ENCODE measurements at places on chromosomes 11 and 22.

GRCh38 chr11:104873252-104873651, 25.0 kb downstream of the CASP12 start:
- DNase-seq, result no peak

- no peak for DNase-seq
These were observed 37.4 kb downstream of the PDGFB start for GRCh38 chr22:39207141-39208012.

DNA sequence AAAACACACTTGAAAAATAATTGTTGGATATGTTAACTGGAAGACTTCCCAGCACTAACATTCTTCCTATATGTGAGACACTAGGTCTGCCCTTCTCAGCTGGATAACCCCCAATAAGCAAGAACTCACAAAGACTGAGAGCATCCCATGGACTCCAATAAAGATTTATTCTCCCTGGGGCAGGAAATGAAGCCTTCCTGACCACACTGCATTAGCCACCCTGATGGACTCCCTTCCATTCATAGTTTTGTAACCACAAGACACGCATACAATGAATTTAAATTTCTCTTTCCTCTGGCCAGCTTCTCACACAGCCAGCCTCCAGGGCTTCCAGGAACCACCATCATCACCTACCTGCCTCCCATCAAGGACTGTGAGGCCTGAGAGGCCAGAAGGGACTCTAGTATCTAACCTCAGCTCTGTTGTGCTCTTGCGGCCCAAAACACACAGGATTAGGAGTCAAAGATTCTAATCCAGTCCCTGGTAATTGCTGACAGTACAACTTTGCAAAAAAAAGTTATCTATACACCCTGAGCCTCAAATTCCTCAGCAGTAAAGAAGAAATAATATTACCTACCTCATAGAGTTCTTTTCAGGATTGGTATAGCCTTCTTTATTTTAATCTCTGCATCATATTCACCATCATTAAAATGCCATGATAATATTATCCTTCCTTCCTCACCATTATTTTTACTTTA, 45.6 kb upstream of the GDPD4 start:
- no peak for DNase-seq

GRCh38 chr11:64833509-64833908, 10.9 kb downstream of the CDC42BPG start:
- DNase-seq, result no peak

GRCh38 chr11:45560155-45560912, 105.1 kb downstream of the CHST1 start:
- DNase-seq, result no peak

GRCh38 chr22:46829117-46829891, 66.9 kb downstream of the TBC1D22A start:
- no peak for DNase-seq

DNA sequence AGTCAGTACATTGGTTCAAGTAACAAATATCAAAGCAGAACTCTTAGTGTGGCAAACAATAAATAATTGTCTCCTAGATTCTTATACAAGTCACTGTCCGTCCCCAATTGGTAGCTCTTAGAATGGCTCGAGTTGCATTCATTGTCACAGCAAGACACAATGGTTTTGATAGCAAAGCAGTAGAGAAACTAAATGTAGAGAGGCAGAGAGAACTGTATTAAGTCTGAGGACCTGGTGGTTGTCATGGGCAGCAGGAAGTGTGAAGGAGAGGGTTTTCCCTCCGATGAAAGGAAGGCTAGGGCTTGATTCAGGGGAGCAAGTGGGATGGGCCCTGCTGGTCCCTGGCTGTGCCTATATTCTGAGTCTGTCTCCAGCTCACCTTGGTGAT, 36.6 kb downstream of the RCOR2 start:
- no peak for DNase-seq

DNA sequence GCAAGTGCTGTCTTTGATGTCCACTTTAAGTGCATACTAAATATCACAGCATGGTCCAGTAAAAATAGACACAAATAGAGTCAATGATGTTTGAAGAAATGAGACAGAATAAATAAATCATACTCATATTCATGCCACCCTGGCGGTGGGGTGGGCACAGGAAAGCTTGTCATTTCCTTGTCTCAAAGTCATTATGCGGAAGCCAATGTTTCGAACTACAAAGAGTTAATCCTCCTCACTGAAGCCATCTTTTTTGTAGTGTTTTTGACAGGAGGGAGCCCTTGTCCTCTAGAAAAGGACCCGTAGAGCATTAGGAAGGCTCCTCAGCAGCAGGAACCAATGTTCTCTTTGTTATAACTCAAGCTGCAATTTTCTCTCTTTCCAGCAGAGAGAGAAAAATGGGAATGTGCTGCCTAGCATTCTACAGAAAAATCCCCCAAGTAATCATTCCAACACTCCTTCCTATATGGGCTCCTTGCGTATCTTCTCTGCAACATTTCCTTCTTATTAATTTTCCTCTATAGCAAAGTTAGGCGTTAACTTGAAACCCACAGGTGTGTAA, 30.6 kb downstream of the SC5D start:
- DNase-seq, result no peak

DNA sequence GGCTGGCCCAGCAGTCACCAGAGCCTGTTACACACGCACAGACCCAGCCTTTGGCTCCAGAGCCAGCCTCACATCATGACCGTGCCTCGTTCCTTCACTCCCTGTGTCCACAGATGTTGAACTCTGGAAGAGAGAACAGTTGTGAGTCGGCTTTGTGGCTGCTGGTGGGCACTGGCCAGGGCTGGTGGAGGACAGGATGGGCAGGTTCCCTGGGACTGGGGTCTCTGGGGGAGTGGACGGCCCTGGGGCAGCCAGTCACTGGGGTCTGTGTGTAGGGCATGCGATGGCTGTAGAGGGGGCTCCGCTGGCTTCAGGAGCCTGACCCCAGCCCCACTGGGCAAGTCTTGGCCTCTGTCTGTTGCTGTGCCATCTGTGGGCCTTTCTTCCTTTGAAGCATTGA, 1070.1 kb downstream of the BRD1 start:
- DNase-seq, result no peak

GRCh38 chr22:44147821-44148574, 32.7 kb upstream of the PARVG start:
- DNase-seq, result no peak

DNA sequence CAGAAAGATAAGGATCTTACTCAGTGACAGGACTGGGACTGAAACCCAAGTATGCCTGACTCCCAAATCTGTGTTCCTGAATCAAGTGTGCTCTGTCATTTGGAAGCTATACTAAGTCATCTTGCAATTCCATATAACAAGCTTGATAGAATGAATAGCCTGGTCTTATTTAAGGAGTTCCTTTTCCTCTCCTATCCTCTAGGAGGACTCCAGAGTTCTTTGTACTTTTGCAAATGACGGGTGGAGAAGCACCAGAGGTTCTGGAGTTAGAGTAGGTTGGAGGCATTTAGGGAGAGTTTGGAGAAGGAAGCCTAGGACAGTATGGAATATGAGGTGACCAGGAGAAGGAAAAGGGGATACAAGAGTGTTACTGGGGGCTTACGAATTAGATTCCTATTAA, 92.9 kb upstream of the RCN1 start:
- no peak for DNase-seq

DNA sequence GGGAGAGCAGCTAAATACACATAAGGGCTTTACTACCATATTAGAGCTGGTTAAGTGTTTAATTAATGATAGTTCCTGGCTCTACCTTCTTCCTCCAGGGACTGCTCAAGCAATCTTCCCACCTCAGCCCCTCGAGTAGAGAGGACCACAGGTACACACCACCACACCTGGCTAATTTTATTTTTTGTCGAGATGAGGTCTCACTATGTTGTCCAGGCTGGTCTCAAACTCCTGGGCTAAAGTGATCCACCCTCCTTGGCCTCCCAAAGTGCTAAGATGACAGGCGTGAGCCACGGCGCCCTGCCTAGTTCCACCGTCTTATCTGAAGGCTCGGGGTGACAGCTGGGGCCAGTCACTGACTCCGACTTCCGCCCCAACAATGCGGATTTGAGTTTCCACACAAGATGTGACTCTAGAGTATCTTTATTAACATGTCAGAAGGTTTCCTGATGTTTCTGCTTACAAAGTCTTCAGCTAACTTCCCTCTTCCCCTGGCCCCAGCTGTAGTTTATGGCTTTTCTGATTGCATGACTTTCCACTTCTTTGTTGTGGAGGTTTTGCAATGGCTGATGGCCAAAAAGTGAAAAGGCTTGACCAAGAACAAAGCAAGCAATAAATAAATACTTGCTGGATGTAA, 16.8 kb downstream of the TPST2 start:
- DNase-seq, result no peak

DNA sequence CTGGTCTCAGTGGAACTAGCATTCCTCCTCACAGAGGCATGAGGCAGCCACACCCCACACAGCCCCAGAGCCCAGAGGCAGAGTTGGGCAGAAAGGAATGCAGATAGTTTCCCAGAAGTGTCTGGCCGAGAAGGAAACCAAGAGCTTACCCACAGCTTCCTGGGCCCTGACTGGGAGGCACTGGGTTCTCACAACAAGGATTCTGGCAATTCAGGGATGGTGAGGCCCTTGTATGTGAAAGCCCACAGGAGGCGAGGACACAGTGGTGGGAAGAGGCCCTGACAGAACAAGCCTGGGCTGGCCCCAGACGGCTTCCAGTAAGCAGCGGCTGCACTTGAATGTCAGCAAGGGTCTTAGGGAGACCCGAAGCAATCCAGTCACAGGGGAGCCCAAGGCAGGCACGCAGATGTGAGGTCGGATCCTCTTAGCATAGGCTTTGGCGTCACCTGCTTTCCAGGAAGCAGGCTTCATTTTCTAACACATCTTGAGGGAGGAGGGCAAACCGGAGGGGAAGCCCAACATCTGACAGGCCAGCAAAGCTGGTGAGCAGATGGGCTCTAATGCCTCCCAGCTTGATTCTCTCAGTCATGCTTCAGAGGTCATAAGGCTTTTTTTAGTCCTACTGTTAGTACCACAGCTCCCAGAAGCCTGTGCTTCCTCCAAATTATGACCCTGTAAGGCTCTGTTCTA, 78.3 kb upstream of the AKIP1 start:
- no peak for DNase-seq

DNA sequence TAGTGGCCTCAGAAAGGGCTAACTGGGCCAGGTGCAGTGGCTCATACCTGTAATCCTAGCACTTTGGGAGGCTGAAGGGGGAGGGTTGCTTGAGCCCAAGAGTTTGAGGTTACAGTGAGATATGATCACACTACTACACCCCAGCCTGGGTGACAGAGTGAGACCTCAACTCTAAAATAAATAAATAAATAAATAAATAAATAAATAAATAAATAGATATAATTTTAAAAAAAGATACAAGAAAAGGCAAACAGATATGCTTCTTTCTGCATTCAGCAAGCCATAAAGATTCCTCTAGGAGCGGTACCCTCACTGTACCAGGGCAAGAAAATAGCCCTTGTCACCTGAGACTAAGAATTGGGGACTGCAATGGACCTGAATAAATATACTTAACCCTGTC, 1.3 kb upstream of the RSPH14 start:
- no peak for DNase-seq

DNA sequence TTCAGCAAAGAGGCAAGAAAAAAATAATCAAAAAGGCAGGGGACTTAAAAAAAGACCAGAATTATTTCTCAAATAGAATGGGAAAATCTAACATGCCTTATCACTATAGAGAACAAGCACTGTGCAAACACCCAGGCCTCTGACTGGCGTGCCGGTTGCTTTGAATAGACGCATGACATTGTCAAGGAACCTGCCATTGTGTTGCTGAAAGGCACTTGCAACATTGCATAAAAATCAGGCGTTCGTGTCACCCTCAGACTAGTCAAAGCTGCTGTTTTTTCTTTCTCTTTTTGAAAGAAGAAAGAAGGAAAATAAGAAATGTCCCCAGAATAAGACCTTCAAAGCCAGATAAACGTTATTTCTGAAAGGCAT, 549.3 kb upstream of the CADM1 start:
- no peak for DNase-seq

- no peak for DNase-seq
These were observed 455.7 kb downstream of the RAB38 start for GRCh38 chr11:87719326-87720073.

DNA sequence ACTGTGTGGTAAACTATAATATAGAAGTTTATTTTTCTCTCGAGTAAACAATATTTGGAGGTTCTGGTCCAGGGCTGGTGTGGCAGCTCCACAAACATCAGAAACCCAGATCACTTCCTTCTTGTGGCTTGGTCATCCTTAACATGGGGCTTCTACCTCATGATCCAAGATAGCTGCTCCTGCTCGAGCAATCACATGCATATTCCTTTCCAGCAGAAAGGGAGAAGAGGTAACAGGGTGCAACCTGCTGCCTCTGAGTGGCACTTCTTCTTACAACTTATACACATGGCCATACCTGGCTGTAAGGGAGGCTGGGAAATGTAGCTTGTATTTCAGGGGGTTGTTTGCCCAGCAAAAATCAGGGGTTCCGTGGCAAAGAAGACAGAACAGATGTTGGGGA, 44.6 kb upstream of the SYT7 start:
- no peak for DNase-seq

DNA sequence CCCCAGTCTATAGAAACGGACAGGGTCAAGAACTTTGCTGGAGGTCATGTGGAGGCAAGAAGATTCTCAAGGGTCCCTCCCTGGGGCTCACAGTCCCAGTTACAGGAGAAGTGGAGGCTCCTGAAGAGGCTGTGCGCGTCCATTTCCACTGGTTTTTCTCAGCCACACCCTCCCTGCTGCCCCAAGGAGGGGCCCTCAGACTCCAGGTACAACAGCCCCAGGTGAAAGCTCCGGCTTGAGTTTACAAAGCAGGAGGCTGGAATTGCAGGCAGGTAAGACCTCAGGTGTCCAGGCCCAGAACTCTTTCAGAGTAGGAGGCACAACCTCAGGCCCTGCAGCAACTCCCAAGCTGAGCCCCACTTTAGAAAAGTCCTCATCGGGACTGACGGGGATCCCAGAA, 3.1 kb downstream of the SHANK2 start:
- DNase-seq, result no peak

GRCh38 chr11:86639137-86639536, 33.3 kb downstream of the ME3 start:
- DNase-seq, result no peak

DNA sequence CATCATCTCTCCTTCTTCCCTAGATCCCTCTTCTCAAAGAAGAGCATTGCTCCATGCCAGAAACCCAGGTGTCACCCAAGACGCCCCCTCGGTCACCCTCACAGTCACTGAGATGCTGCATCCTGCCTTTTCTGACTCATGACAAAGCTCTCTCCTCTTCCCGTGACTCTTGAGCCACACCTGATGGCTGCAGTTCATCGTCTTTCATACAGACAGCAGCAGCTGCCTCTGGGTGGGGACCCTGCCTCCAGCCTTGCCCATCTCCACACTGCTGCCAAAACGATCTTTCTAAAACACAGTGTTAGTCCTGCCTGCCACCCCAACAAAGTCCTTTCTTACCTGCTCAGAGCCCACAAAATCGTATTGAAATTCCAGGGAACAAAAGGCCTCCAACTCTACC, 44.8 kb downstream of the BUD13 start:
- DNase-seq, result no peak

Measured in stimulated activated CD8-positive, alpha-beta memory T cell treated with anti-CD3 and anti-CD28 coated beads, Interleukin-7, amount 100 ng/mL, for 1 hour (primary cell).